ENCODE measurements at places on chromosomes 7 and 10.

GRCh38 chr10:29947701-29948060, 111.7 kb downstream of the JCAD start:
- no peak for DNase-seq

- DNase-seq, result no peak
Measured at GRCh38 chr10:80708185-80708584, 170.5 kb downstream of the SH2D4B start.

- no peak for DNase-seq
Measured at GRCh38 chr10:12051241-12051640, 8.6 kb upstream of the UPF2 start.

- DNase-seq, result no peak
Measured at GRCh38 chr10:132539894-132540293, 2.3 kb downstream of the INPP5A start.

GRCh38 chr7:117949232-117949631, 76.0 kb upstream of the CTTNBP2 start:
- no peak for DNase-seq

GRCh38 chr7:98869597-98870120, at the start of gene TMEM130:
Gene TMEM130, minus strand, starts transcription at chr7:98870014. Its CDS starts 153 bp downstream, at chr7:98869861.
- no peak for DNase-seq

DNA sequence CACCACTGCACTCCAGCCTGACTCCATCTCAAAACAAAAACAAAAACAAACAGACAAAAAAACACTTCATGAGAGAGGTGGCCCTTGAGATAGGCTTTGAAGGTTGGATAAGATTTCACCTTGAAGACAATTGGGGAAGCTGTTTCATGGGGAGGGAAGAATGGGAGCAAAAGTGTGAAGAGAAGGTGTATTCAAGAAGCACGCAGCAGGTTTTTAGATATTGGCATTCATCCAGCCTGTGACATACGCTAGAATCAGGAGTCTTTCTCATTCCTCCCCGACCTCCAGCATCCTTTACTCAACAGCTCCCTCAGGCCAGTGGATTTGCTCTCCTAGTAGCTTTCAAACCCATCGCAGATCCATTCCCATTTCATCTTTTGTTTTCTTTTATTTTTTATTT, 116.3 kb upstream of the FAM171A1 start:
- no peak for DNase-seq

DNA sequence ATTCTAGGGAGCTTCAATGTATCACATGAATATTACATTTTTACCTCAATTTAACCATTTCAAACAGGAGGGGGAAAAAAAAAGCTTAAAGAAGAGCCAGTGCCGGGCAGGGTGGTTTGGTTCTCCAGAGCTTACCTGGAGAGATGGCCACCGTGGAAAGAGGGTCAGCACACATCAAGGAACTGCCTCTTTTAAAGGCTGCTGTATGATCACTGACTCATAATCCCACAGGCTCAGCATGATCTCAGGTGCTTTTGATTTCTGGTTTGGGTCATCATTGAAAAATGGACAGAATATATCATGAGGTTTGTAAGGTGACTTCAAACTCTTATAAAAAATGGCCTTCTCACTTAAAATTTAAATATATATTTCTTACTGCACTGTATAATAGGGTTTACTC, 67.5 kb upstream of the MDFIC start:
- no peak for DNase-seq

DNA sequence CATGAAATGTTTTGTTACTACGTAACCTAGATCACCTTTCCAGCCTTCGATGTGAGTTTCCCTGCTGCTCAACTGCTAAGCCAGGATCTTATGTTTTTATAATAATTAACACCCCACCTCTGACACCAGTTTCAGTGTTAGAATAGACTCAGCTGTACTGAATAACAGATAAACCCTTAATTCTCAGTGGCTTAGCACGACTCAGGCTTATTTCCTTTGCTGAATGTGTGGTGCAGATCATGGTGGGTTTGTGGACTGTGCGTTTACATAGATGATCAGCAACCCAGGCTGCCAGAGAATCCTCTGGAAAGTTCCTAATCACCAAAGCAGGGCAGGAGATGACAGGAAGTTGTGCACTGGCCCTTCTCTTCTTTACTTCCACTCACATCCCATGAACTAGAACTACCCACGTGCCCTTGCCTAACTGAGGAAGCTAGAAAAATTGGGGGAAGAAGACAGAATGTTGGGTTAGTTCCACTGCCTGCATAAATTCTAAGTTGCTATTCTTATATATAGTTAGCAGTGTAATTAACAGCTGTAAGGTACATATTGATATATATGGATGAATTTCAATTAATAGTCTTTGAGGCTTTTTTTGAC, 111.8 kb downstream of the MAPK8 start:
- no peak for DNase-seq

DNA sequence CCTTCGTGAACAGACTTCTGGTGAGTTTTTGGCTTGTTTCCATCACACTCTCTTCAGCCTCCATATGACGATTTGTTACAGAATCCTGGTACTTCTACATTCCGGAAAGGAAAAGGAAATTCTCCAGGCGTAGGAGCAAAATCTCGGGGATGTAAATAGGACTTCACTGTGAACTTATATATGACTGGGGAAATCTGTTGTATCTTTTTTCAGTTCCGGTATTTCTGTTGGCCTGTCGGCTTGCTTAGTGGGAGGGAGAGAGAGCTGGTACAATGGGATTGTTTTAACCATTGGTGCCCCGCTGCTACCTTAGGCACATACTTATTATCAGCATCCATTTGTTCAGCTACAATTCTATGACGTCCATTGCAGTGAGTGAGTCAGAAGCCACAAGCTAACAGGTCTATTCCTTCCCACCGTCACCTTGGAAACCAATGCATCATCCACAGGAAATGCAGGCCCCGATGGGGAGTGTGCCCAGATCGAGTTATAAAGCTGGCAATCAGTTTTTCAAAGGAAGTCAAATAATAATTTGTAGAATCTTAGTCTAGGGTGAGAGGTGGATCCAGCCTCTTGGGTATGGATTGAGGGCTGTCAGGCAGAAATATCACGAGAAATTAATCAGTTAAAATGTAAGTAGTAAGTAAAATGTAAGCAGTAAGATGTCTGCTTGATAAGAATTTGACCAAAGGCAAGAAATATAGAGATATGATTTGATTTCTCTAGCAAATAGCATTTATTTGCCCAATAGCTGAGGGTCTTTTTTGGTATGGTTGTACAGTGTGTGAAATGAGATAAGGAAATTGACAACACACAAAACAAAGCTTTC, 92.0 kb upstream of the MKLN1 start:
- DNase-seq, result peak; percentile 64

DNA sequence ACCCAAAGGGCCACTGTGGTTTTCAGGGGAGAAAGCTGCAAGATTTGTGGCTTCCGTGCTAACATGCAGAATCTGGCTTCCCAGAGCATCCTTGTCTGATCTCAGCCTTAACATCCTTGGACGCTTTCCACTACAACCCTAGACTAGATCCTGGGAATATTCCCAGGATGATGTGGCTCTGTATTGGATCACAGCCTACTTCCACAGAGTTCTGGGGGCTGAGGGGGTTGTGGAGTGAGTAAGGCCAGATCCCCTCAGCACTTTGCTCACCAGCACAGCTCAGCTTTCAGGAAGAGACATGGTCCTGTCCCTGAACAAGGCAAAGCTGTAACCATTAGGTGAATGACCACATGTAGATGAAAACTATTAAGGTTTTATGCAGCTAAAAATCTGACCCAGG, 241.3 kb upstream of the MYO3A start:
- no peak for DNase-seq

- peak; percentile 22 for DNase-seq
Measured at GRCh38 chr10:23702977-23703414, 264.1 kb downstream of the OTUD1 start.

DNA sequence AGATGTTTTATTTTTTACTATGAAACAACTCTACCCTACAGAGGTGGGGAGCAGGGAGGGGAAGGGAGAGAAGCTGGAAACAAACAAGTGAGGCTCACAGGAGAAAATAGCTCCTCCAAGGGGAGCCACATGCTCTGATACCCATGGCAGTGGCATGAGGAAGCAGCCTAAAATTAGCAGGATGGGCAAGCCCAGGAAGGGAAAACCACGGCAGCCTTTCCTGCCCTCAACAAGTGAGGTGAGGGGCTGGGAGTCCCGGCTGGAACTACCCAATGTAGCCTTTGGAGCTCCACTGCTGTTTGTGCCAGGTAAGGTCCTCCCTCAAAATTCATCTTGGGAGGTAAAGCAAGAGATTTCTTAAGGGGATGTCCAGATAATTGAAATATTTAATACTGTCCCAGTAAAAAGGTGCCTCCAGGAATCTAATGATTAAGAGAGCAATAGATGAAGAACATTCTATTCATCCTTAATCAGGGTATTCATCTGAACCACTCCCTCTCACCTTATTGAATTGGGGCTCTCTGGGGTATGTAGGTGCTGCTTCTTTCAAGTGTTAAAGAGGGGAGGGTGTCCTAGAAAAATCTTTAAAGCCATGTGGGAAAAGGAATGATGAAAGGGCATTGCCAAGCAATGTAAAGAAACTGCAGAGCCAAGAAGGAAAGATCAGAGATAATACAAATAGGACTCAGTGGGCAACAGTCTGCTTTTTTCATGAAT, 12.8 kb upstream of the HERC4 start:
- no peak for DNase-seq

DNA sequence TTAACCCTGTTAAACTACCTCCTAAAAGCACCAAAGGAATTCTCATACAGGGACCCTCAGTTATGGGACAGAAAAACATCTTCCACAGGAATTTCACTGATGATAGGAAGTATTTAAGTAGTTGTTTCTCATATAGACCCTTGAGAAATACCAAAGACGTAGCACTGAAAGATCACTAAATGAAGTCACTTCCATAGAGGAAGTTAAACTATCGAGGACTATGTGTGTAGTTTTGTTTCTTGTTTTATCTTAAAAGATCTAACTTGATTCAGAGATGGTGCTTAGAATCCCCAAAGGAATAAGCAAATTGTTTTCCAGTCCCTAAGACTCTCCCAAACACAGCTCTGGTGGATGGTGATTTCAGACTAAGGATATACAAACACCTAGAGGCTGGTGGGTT, 94.8 kb upstream of the AFAP1L2 start:
- DNase-seq, result no peak

DNA sequence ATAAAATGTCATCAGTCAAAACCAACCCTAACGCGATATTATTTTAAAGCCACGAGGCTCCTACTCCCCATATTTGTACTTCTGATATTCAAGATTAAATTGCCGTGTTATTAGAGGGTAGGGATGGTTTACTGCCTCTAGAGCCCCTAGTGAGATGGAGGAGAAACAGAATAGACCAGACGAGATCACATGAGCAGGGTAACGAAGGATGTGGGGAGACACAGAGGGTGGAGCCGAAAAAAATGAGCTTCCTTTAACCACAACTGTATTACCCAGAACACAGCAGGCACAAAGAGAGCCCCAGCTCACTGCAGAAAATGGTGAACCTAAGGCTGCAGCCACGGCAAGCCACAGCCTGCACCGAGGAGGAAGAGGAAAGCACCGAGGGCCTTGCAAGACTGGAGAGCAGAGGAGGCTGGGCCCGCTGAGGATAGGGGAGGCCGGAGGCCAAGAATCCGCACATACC, 14.3 kb downstream of the ZC3HAV1 start:
- peak; percentile 70 for DNase-seq

DNA sequence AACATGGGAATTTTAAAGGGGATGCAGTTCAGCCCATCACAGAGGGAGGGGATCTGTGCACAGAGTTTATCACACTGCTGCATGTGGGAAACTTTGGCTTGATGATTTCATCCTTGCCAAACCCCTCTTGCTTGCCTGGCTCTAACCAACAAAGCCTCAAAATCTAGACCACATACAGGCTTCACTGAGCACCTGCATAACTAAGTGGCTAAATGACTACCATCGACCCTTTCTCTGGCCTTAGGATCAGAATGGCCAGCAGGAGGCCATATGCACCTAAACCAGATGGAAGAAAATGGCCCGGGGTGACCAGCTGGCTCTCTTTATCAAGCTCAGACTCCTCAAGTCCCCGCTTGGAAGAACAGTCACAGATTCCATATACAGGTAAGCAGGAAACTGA, 15.6 kb upstream of the ZNF25 start:
- no peak for DNase-seq

- DNase-seq, result no peak
Measured at GRCh38 chr10:51985336-51985735, 285.9 kb upstream of the CSTF2T start.

GRCh38 chr10:101932183-101932582, 88.6 kb upstream of the KCNIP2 start:
- DNase-seq, result no peak

- no peak for DNase-seq
Measured at GRCh38 chr7:3312583-3312982, 11.5 kb downstream of the SDK1 start.

- DNase-seq, result peak; percentile 12
Measured at GRCh38 chr7:151206914-151207313, 3.4 kb downstream of the H2BK1 start.

GRCh38 chr10:17273403-17273802, 45.4 kb downstream of the VIM start:
- DNase-seq, result no peak

DNA sequence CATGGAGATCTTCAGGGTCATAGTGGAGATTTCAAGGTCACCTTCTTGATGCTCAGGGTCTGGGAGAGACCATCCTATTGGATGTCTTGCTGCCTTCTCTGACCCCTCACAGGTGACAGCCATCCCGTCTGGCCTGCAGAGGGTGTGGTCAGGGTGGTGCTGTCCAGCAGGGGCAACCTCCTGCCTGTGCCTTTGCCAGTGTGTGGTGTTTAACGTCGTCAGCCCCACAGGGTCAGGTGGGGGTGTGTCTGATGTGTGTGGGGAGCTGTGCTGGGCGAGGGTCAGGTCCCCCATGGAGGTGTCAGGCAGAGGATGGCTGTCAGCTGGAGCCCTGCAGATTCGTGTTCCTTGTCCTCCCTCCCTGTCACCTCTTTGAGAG, 16.5 kb downstream of the ADCY1 start:
- no peak for DNase-seq

DNA sequence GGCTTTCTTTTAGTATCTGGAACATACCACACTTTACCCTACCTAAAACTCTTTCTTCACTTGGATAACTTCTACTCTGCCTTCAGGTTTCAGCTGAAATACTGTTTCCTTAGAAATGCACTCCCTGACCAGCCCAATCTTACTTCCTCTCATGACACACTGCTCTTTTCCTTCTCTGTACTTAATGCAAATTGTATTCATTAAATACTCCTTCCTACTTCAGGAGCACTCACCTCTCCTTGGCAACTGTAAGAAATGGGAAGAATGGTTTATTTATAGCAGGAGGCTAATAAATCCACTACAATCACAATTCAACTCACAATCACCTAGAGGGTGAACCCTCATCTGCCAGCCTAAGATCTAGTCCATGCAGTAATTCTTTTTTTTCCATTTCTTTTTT, 15.2 kb downstream of the ZCWPW1 start:
- DNase-seq, result no peak

DNA sequence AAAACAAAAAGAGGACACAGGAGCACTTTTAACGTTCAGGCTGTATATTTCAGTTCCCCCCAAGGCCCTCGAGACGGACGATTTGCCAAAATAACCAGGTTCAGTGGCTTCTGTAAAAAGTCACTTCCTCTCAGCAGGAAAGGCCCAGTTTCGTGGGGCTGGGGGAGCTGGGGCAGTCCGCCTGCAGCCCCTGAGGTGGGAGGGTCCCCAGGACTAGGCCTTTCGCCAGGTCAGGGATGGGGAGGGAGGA, 28.8 kb downstream of the WDR86 start:
- no peak for DNase-seq

Data from T-helper 9 cell (primary cell).